Activated T-cell treated with anti-CD3 and anti-CD28 coated beads for 4 hours (primary cell): ENCODE measurements at places on chromosomes 4 and X.

DNA sequence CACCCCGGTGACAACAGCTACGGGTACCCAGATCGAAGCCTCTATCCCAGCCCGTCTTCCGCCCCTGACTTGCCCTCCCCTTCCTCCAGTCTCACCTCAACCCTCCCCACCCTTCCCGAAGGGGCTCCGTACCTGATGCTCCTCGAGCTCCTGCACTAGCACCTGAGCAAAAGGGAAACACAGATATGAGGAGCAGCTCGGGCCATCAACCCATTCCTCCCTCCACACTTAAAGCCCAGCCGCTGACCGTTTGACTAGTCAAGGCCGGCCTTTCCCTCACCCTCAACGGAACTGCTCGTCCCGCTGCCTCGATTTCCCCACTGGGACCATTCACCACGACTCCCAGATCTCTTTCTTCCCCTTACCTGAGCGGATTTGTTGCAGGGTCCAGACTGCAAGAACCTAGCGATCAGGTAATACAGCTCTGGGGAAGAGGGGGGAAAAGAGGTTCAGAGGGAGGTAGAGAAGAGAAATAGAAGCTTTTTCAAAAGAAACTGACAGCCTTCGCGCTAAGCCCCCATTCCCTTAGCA, 731 bp downstream of the BRWD3 start:
- DNase-seq, result no peak

DNA sequence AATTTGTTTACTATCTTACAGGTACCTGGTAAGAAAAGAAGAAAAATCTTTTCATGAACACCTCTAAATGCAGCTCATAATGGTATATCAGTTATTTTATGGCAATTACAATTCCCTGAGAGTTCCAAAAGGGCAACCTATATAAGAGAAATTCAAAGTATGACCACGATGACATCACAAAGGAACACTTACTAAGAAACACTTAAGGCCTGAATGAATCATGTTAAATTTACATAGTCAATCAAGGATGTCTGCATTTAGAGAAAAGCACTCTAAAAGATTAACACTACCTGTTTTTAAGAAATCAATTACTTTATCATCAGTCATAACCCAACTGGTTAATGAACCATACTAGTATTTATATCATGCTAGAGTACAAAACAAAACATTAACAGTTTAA, 63.9 kb downstream of the LCORL start:
- no peak for DNase-seq

- no peak for DNase-seq
These were observed 30.0 kb downstream of the WDR1 start for GRCh38 chr4:10086506-10087120.

- no peak for DNase-seq
These were observed 192.0 kb downstream of the ARHGAP10 start for GRCh38 chr4:147923854-147924253.

GRCh38 chrX:44152852-44153251, 179.7 kb upstream of the NDP start:
- no peak for DNase-seq

GRCh38 chr4:82776925-82777542, 21.6 kb downstream of the SCD5 start:
- DNase-seq, result no peak

DNA sequence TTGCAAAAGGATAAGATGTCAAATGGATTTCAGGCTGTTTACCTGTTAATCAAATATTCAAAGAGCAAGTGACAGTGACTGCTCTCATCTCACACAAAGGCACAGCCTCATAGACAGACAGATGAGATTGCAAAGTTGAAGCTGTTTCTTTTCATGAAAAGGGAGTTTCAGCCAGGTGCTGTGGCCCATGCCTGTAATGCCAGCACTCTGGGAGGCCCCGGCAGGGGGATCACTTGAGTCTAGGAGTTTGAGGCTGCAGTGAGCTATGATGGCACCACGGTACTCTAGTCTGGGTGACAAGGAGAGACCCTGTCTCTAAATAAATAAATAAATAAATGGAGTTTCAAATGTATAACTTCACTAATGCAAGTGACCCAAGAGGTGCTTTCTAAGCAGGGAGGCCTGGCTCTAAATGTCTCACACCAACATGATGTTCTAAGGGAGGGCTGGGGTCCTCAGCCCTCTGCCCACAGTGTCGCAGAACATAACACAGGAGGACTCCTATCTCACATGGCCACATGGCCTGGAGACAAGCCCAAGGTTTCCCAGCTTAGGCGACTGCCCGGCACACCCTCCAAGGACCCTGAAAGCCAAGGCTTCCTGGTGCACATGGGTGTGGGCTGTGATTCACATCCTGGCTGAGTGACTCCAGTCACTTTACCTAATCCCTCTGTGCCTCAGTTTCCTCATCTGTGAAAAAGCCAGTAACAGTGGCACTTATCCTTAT, 26.8 kb downstream of the PPP2R2C start:
- DNase-seq, result no peak

GRCh38 chr4:145483514-145483913, 1.9 kb downstream of the SMAD1 start:
- DNase-seq, result no peak

DNA sequence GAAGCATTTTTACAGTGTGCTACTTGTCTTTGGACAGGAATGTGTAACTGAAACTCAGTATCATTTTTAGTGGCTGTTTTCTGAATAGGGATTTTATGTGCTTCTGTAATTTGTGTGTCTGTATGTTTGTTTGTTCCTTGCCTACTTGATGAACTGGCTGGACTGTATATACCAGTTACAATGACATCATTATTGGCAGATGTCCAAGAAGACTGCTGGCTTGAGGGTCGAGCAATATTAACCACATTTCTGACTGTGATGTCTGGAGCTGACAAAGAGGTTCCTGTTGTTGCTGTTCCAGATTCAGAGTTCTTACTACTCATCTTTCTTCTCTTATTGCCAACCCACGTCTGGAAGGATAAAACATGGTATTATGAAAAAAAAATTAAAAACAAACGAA, 33.0 kb downstream of the HDX start:
- DNase-seq, result no peak

GRCh38 chr4:69668680-69669079, 15.6 kb upstream of the UGT2A1 start:
- no peak for DNase-seq

- DNase-seq, result no peak
These were observed 114.0 kb upstream of the INPP4B start for GRCh38 chr4:142960126-142960525.

GRCh38 chr4:87006426-87006675, 71.5 kb downstream of the AFF1 start:
- DNase-seq, result no peak

DNA sequence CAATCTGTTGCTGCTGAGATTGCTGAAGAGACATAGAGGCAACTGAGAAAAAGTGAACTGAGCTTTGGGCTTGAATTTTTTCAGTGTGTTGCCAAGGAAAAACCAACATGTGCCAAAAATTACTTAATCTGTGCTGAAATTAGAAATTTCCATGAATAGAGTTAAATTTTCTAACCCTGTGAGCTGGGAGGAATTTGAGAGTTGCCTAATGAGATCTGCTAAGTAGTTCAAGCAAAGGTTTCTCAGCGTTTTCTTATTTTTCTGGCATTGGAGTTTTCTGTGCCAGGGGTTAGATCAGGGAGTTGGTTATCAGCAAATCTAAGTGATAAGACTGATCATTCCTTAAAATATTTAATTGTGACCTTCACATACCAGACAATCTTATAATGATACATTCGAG, 457.5 kb upstream of the GNPDA2 start:
- no peak for DNase-seq

DNA sequence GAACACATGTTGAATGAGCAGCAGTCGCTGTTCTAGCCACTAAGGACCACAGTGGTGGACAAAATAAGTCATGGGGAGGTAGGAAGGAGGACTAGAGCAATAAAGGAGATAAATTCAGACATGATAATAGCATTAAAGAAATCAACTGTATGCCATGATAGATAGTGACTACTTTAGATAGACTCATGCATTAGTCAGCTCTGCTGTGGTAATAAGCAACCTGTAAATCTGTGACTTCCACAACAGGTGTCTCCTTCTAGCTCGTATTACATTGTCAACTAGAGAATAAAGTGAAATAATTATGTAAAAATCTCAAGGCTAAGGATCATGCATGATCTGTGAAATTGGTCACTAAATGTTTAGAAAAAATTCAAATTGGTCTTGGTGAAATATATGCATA, 77.9 kb downstream of the WWC2 start:
- DNase-seq, result no peak

GRCh38 chrX:68676335-68676734, 28.9 kb downstream of the STARD8 start:
- no peak for DNase-seq

DNA sequence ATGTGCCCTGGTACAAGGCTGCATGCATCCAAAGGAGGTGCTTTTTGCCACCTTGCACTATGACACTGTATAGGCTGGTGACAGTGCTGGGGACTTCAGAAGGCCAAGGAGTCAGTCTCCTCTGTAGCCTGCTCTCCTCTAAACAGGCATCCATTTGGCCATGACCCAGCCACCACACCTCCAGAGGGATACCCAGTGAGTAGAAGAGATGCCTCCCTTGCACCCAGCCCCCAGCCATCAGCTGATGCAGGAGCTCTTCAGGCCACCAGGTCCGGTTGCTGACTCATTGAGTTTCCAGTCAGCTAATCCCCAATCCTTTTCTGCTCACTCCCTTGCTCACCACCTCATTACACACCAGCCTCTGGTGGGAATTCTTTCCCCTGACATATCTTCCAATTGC, 99.8 kb downstream of the PJA1 start:
- no peak for DNase-seq

- no peak for DNase-seq
These were observed 10.6 kb upstream of the H2AZ1 start for GRCh38 chr4:99960648-99961047.

- no peak for DNase-seq
These were observed 142.4 kb upstream of the FGF13 start for GRCh38 chrX:138853936-138854335.

GRCh38 chrX:28920153-28920943, 333.1 kb downstream of the IL1RAPL1 start:
- no peak for DNase-seq

DNA sequence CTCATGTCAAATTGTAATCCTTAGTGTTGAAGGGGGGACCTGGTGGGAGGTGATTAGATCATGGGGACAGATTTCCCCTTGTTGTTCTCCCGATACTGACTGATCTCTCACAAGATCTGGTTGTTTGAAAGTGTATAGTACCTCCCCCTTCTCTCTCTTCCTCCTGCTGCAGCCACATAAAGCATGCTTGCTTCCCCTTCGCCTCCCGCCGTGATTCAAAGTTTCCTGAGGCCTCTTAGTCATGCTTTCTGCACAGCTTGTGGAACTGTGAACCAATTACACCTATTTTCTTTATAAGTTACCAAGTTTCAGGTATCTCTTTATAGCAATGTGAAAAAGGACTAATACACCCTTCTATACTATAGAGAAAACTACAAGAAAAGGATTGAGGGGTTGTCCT, 1170.5 kb upstream of the AGA start:
- DNase-seq, result no peak

DNA sequence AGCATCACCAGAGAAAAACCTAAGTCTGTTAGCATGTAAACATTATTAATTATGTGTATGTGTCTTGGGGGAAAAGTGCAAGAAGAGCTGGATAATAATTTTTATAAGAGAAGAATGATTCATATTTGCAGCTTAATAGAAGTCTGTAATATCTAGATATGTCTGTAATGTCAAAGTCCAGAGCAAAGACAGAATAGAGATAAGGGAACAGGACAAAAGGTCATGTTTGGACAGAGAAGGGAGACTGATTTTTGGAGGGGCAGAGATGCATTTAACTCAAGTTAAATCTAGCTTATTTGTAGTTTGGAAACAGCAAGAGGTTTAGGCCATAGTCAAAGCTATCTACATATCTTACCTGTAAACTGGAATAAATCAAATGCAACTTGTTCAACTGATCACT, 61.2 kb downstream of the MAGED1 start:
- no peak for DNase-seq

DNA sequence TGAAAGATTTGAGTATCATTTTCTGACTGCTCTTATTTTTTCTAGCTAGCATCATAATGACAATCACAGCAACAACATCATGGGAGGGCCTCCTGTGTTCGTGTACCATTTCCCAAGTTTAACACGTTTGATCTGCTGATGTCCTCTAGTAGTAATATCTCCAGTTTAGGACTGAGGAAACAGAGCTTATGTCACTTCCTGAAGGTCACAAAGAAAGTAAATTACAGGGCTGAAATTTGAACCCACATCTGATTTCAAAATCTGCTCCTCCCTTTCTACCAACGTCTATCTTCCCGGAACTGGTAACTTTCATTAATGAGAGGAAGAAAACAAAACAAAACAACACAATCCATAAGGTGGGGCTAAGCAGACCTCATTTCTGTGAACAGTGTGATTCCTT, 302.7 kb downstream of the PACRGL start:
- DNase-seq, result no peak

DNA sequence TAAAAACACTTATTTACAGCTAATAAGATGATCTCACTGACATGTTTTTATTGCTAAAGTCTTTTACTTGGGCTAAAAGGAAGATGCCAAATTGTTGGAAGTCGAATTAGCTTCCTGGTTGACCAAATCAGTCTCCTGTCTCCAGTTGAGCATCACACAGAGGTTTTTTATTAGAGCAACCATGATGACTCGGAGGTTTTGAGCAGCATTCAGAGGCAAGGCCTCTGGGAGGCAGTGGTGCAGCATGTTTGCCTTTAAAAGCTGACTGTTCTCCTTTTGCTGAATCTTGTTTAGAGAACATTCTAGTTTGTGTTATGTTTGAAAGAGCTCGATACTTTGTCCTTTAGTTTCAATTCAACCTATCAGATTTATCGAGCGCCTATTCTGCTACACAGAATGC, 2.1 kb downstream of the UCHL1 start:
- DNase-seq, result no peak

GRCh38 chr4:45475548-45475947, 648.3 kb downstream of the GABRG1 start:
- no peak for DNase-seq

GRCh38 chr4:138537731-138538490, 295.8 kb upstream of the SLC7A11 start:
- no peak for DNase-seq

- DNase-seq, result no peak
These were observed 936.3 kb downstream of the CENPC start for GRCh38 chr4:66609014-66609413.

GRCh38 chrX:29172880-29173279, 585.6 kb downstream of the IL1RAPL1 start:
- no peak for DNase-seq

DNA sequence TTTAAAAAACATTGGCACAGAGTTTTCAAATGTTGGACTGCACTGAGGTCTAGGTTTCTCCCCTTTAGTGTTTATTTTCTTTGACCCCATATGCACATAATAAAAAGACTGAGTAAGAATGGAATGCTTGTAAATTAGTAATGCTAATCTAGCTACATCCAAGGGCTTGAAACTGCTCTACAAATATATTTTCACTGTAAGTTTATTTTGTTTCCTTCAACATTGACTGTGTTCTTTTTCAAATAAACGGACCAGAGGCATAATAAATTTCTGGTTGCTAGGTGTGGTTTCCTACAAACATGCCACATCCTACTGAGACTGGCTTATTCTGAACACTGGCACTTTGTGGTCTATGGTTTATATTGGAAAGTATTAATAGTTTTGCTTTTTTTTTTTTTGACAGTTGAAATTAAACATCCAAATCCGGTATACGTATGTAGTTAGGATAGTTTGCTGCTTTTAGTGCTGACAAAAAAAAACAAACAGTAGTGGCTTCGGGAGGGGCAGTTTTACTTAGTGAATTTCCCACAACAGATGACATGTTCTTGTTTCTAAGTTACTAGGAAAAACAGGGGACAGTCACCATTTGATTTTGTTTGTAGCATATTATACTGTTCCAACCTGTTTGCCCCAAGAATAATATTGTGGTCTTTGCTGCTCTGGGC, 13.2 kb downstream of the CA5B start:
- DNase-seq, result no peak
